NCI-H1092 (cell line): ENCODE measurements at places on chromosomes 4 and X.

- DNase-seq: no peak
Measured at GRCh38 chr4:186584912-186585311, 29.5 kb upstream of the MTNR1A start.

- no peak for DNase-seq
Measured at GRCh38 chr4:123676071-123676889, 279.7 kb downstream of the SPRY1 start.

- no peak for DNase-seq
Measured at GRCh38 chr4:1014291-1015167, 3.1 kb downstream of the FGFRL1 start.

DNA sequence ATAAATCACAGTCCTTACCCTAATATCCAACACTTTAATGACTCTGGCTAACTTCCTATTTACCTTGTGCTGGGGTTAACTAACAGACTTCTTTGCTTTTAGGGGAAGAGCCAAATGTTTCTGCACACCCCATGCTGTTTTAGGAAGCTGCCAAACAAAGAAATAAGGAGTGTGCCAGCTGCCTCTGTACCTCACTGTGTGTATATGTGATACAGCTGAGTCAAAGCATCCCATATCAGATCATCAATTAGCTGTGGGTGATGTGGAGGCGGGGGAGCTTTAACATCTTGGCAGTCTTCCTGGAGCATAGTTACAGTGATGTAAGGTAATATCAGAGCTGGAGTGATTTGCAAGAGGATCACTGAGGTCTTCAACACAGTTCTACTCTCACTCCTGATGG is 95.4 kb downstream of the COL25A1 start:
- DNase-seq: peak; percentile 19

- no peak for DNase-seq
Measured at GRCh38 chrX:154010330-154011087, 9.2 kb downstream of the IRAK1 start.

DNA sequence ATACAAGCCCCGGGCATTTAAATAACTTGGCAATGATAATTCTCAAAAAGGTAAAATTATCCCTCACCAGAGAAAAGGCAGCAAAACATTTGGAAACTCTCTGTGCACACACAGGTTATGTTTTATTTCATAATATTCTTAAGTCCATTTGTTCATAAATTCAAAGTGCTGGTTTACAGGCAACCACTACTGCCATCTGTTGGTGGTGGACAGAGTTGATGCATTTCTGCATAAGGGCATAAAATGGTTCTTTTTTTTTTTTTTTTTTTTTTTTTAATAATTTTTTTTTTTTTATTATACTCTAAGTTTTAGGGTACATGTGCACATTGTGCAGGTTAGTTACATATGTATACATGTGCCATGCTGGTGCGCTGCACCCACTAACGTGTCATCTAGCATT is 31.5 kb upstream of the IL21 start:
- no peak for DNase-seq

DNA sequence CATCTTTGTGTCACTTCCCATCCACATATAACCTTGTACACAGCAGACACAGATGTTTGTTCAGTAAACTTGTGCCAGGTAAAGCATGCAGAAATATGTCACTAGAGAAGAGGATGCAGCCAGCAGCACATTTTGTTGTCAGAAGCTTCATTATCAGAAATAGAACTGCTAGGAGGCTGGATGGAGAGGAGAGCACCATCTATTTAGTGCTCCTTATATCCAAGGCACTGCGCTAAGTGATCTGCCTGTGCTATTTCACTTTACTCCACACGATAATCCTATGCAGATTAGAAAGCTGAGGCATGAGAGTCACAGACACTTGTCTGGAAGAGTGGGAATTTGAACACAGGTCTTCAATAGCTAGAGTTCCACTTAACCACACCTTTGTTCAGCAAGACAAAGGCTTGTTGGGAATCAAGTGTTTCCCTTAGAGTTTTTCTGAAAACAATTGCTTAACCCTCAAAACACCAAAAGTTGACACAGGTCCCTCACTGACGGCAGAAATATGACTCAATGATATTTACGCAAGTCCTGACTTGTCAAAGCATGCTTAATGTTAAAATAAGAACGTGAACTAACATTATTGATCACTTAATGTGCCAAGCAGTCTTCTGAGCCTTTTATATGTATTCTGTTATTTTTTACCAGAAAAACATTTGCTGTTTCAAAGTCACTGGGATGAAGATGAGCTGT is 1.2 kb upstream of the QDPR start:
- DNase-seq: no peak

GRCh38 chr4:173214661-173215060 is 46.0 kb downstream of the GALNT7 start:
- no peak for DNase-seq

DNA sequence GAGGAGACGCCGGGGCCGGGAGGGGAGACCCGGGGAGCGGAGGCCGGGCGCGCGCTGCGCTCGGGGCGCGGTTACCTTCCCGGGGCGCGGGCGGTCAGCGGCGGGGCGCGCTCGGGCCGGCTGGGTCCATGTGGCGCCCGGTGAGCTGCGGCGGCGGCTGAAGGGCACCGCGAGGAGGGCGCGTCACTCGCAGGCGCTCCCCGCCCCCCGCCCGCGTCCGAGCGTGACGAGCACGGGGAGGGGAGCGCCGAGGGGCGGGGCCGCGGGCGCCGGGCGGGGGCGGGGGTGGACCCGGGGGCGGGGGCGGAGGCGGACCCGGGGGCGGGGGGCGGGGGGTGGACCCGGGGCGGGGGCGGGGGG is at the start of gene CPLX1:
TSS of gene CPLX1 (minus strand) at position 159 of the 360 bp plus-strand sequence. CDS start 1,607 bp downstream, outside the sequence.
- peak; percentile 39 for DNase-seq

- peak; percentile 61 for DNase-seq
Measured at GRCh38 chr4:145938618-145939440, at the start of gene ZNF827. Gene ZNF827, minus strand, starts transcription at chr4:145938823. Its CDS starts 416 bp downstream, at chr4:145938407.

- no peak for DNase-seq
Measured at GRCh38 chr4:147463065-147463464, 17.8 kb upstream of the EDNRA start.

DNA sequence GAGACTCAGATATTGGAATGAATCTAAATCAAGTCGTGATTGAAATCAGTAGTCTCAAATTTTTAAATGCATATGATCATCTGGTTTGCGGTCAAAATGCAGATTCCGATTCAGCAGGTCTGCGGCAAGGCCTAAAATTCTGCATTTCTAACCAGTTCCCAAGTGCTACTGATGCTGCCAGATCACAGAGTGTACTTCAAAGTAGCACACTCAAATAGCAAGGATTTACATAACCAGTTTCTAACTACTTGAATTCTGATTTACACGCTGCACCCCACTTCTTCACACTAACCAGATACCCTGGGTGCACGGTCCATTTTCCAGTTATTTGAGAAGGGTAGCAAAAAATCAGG is 752 bp downstream of the MBTPS2 start:
- DNase-seq: no peak

DNA sequence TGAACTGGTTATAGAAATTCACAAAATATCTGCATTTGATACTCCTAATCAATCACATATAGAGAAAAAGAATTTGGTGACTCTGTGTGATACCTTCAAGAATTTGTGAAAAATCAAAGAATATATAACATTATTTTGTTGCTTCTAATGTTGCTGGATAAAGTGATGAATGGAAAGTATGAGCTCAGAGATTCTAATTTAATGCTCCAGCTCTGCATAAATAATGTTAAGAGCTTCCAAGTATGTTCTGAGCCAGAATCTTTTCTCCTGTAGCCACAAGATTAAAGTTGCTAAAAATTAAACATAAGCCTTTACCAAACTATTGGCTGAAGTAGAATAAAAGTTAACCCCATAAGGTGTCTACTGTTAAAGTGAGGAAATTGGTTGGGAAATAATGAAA is 294.7 kb upstream of the CT83 start:
- no peak for DNase-seq

- DNase-seq: no peak
Measured at GRCh38 chr4:83232082-83232481, 52.5 kb downstream of the COQ2 start.

DNA sequence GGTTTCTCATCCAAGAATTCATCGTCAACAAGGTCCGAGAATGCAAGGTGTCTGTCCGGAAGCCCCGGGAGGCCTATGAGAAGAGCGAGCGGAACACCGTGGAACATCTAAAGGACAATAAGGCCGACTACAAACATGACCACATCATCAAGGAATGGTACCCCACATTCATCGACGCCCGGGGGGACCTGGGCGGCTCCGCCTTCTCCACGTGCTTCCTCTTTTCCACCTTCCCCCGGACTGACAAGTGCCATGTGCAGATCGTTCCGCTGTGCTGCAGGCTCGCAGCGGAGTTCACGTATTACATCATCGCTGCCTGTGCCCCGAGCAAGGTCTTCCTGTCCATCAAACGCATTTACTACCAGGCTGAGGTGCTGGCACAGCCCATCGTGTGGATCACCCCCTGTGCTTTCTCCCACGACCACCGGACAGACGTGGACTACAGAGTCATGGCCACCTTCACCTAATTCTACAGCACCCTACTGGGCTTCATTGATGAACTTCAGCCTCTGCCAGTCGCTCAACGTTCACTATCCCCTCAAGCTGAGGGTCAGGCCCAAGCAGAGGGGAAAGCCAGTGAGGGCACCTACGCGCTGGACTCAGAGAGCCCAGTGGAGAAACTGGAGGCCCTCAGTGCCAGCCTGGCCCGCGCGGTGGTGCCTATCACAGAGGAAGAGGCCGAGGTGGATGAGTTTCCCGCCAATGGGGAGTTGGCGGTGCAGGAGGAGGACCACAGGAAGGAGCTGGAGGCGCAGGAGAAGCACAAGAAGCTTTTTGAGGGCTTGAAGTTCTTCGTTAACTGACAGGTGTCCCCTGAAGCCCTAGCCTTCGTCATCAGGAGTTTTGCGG is 125.9 kb upstream of the PABPC4L start:
- DNase-seq: no peak

DNA sequence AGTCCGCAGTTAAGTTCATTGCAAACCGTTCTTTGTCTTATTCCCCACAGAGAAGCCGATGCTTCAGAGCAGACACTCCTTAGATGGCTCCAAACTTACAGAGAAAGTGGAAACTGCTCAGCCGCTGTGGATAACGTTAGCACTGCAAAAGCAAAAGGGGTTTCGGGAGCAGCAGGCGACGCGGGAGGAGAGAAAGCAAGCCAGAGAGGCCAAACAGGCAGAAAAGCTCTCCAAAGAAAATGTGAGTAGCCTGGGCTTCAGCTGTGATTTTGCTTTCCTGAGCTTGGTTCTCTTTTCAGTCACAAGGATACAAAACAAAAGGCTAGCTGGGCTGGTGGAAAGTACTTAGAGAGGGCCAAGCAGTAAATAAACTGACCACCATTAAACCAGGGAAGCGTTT is 64.0 kb downstream of the AASDH start:
- no peak for DNase-seq

DNA sequence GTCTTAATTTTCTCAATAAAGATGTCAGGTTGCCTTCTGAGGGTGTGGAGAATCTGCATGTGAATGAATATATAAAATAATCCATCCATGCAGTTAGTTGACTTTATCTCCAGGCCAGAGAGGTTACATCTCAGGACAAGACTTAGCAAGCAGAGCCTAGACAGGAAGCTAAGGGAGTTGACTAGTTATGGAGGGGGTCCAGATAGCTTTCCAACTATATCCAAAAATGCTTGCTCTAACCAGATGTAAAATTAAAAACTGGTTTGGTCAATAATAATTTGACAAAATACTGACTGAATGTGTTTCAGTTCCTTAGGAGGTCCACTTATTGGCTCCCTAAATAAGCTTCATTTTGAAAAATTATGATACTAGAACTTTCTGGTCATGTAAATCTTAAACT is 101.4 kb downstream of the PAPSS1 start:
- DNase-seq: no peak

DNA sequence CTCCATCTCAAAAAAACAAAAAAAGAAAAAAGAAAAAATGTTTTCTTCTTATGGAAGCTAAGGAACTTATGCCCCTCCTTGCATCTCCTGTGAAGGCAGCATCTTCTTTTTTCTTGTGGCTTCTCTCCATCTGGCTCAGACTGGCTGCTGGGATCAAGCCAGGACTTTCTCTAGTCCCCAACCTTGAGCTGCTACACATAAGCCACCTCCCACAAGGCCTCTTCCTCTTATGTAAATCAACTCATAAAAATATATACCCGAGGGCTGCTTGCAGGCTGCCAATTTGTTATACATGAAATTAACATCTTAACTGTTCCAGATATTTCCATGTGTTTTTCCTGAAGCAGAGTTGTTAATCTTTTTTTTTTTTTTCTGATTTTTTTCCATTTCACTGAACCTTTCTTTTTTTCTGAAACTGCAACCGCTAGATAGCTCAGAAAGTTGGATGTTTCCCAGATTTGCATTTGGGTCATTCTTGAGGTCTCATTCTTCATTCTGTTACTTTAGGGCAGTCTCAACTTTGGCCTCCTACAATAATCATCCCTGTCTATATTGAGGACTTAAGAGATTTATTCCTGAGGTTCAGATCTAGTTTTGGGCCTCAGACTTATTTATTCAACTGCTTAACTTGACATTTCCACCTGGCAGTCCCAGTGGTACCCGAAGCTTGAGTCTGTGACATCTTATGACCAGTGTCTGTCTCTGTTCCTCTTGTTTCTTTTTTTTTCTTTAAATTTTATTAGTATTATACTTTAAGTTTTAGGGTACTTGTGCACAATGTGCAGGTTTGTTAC is 10.3 kb downstream of the SNX25 start:
- DNase-seq: no peak

DNA sequence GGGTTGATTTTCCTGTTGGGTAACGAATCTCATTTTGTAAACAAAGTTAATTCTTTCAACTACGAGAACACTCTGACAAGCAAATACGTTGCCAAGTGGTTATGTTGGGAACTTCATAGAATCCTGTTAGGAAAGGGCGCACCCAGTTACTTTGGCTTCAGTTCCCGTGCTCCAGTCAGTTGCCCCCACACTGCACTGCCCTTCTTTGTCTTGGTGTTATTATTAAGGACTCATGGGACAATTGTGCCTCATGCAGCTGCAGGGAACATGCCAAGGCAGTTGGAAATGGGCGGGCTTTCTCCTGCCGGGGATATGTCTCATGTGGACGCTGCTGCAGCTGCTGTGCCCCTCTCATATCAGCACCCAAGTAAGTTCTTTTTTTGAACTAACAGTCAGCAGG is 28.9 kb downstream of the OFD1 start:
- peak; percentile 4 for DNase-seq

GRCh38 chr4:106495476-106495875 is 126.9 kb upstream of the GIMD1 start:
- DNase-seq: no peak

- DNase-seq: no peak
Measured at GRCh38 chr4:26489101-26489985, 941 bp downstream of the CCKAR start.

DNA sequence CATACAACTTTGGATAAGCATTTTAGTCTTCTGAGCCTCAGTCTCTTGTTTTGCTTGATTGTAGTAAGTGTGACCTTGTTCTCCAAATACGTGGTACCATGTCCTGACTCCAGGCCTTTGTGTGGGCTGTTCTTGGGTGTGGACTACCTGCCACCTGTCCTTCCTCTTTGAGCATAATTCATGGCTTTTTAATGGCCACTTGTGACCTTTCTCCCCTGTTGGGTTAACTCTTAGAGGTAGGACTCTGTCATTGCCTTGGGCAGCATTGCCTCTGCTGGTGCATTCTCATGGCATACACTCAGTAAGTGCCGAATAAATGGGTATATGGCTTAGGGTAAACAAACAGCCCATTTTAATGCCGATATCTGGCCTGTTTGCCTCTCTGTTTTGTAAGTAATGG is 3.0 kb downstream of the NSD2 start:
- DNase-seq: no peak
